ENCODE measurements at places on chromosomes 11 and 22. TPM values are rescaled to one million over a fixed set of nuclear protein-coding genes. Genes with fewer than 3 reads are reported as not detected.

The OR9Q1 gene
- total RNA-seq: not detected

The POTEH gene
- not detected for total RNA-seq

GRCh38 chr11:76226626-76227025, 20.3 kb upstream of the WNT11 start:
- DNase-seq: no peak

DNA sequence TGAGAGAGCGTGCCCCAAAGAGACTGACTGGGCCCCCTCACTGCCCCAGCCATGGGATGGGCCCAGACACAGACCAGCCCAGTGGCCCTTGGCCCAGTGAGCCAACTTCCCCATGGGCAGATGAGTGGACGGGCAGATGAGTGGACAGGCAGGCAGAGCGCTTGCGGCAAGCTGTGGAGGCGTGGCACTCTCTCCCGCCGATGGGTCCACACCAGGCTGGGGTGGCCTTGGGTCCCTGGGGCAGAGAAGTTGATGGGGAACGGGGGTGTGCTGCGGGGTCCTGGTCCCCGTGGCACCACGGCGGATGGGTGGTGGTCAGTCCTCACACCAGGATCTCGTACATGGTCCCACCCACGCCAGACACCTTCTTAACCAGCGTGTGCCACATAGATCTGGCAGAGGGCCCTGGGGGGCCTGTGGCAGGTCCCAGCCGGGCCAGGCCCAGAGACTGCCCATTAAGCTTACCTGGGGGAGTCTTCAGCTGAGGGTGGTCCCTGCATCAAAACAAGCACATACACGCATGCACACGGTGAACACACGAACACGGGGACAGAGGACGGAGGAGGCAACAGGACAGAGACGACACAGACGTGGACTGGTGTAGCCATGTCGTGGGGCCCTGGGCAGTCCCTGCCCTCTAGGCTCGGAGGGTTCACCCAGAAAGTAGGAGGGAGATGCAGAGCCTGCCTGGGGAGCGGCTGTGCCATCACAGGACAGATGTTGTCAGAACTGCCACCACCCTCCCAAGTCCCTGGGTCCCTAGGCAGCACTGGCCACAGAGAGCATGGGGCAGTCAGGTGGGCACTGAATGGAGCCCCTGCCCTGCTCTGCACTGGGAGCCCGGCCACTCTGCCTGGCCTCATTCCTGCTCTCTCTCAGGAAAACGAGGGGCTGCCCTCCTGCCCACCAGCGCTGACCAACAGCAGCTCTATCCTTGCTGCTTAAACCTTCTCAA, 182.2 kb downstream of the IGLL1 start:
- no peak for DNase-seq

GRCh38 chr11:122784325-122784955, 53.9 kb upstream of the CRTAM start:
- no peak for DNase-seq

GRCh38 chr11:59957094-59957493, 6.7 kb upstream of the OOSP4A start:
- DNase-seq: no peak

DNA sequence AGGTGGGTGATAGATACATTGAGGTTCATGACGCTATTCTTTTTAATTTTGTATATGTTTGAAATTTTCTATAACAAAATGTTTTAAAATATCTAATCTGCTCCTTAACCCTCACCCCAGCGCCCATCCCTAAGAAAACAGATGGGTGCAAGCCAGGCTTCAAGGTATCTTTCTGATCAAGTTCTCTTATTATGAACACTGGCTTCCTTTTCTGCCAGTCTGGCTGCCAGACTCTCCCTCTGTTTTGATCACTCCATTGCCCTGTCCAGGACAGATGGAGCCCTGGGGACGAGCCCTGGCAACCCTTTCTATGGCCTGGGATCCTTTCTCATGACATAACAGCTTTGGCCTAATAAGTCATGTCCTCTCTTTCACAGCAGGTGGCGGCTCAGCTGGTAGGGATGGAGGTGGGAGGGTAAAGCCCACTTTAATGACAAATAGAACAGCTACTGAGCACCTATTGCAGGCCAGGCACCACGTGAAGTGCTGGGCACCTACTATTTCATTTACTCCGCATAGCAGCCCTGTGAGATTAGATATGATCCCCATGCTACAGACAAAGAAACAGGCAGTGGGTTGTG, 38.4 kb downstream of the DRD2 start:
- DNase-seq: no peak
